ENCODE measurements at places on chromosomes 7 and 10.

DNA sequence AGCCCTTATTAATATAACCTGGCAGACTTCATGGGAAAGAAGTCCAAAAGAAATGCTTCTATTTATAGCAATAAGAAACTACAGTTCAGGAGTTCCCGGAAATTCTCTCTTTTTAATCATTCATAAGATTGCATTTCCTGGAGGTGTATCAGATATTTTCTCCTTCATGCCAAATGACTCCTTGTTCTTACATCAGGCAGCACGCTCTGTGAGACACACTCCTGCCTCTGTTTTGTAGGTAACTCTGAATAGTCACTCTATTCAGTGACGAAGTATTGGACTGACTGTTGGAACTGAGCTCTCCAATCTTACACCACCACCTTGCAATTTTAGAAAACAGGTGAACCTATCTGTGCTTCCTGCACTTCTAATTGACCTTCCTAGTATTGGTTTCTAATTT lies 78.7 kb upstream of the MSRB2 start:
- DNase-seq = no peak

- peak; percentile 49 for DNase-seq
Measured at GRCh38 chr7:114922652-114923402, 933 bp downstream of the MDFIC start.

DNA sequence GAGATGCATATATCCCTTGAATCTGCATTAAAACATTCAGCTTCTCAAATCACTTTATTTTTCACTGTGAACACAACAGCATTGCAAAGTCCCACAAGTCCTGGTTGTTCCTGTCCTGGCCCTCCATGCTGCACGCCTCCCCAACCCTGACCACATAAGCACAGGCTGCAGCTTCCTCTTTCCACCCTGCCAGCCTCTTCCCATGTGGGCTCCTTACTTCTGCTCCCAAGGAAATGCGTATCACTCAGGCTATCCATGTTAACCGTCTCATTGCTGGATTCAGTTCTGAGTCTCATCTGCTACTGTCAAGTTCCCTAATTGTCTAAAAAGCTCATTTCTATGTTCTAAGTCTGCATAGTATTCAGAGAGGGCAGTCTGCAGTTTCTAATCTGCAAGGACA lies 89.7 kb upstream of the ZPBP start:
- DNase-seq = no peak

DNA sequence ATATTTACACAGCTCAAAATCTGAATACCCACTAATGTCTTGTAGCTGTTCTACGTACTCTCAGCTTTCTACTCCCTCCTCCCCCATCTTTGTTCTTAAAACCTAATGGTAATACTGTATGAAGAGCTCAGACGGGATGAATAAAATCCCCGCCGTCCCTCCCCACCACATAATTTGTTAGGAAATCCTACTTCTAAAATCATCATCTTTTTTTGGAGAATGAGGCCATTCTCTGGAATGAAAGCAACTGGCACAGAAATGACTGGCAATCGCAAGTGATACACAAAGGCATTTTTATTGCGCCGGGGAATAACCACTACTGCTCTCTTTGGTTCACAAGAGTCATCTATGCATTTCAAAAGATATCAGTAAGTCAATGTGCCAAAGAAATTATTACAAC lies 27.3 kb downstream of the SLC35B4 start:
- DNase-seq = no peak

DNA sequence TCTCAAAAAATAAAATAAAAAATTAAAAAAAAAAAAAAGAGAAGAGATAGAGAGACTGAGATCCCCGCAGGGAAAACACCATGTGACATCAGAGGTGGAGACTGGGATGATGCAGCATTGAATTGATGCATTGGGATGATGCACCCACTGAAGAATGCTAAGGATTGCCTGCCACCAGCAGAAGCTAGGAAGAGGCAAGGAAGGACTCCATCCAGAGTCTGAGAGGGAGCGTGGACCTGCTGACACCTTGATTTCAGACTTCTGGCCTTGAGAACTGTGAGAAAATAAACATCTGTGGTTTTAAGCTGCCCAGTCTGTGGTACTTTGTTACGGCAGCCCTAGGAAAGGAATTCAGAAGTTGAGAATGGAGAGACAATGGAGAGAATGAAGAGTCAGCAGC lies 89.8 kb upstream of the PRPS1L1 start:
- DNase-seq = peak; percentile 19

GRCh38 chr7:37035631-37036030 lies 311.3 kb upstream of the AOAH start:
- DNase-seq = no peak

DNA sequence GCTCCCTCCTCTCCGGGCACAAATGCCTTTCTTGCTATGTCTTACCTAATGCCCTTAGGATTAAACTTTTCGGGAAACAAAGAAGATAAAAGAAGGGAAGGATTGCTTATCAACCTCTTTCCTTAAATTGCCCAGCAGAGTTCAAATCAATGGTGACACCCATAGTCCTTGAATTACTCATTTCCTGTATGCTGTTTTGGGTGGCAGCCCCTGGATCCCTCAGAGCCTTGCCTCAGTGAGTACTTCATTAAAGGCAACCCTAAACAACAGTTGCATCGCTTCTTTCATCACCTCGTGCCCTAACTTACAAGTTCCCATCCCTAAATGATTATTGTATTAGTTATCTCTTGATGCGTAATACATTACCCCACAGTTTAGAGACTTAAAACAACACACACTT lies 31.6 kb upstream of the WAPL start:
- no peak for DNase-seq

DNA sequence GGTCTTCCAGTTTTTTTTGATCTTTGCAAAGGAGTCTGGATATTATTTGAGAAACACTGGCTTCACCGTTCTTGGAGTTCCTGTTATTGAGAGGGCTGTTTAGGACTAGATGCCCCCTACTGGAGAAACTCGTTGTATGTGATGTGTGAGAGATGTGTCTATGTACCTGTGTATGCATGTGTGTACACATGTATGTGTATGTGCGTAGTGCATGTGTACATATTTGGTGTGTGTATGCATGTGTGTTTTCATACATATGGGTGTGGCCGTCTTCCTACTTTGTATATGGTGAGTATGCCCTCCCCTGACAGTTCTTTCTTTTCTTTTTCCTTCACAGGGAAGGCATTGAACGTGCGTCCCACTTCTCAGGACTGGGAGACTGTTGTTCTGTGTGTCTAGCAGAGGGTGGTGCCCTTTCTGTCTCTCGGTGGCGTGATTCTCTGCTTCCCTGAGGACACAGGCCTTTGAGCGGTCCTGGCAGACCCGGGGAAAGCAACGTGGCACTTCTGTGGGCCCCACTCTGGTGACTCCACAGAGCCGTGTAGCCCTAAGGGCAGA lies 3.0 kb upstream of the CALHM3 start:
- peak; percentile 37 for DNase-seq

DNA sequence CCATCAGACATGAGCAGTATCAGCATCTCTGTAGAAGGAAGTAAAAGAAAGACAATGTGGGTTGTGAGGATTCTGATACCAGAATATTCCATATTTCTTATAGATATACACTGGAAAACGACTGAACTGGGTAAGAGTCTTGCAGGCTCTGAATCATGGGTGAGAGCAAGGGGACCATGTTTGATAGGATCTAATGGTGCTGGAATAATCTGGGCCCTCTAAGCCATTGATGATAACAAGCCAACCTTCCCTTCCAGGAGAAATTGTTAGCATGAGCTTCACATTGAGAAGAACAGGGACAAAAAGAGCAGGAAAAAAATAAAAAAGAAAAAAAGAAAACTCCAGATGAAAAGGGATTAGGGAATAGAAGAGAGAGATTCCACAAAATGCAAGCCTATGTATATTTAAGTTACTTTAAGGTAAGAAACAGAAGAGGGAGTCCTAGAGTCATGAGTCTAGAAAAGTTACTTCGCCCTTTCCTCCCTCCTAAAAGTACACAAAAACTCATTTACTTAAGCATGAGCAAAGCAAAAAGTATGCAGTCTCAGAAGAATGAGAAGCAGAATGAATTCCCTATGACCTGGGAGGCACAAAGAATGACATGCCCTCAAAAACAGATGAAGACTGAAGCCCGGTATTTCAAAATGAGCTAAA lies 181.9 kb downstream of the TMEM26 start:
- no peak for DNase-seq

DNA sequence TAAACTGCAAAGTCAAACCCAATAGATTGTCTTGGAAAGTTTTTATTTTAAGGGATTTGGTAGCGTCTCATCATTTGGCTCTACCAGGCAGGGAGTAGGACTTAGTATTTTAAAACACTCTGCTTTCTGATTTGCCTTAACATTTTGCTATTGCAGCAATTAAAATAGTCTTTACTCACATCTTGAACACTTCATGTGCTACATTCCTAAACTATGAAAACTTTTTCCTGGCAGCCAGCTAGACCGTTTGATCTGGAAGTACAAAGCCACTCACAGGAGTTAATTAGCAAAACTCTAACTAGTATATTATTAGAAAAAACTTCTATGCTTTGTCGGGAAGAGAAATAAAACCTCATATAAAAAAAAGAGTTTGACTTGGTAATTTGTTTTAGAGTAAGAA lies 111.4 kb downstream of the TFPI2 start:
- DNase-seq = no peak

DNA sequence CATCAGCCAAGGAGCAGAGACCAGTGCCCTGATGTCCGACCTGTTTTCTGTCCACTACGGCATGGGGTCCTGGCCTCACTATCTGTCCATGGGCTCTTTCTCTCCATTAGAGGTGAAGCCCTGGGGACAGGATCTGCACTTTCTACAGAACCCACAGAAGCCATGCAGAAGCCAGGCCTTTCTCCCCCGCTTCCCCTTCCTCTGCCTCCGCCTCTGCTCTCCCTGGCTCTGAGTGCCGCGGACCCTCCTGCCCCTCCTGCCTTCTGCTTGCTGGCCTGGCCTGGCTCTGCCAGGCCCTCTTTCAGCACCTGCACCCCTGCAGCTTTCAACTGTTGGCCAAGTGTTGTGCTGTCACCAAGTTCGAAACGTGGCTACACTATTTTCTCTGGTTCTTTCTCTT lies 439.8 kb upstream of the ZMIZ1 start:
- no peak for DNase-seq

- no peak for DNase-seq
Measured at GRCh38 chr10:129471447-129472175, 4.6 kb downstream of the MGMT start.

GRCh38 chr10:79418274-79418673 lies 27.1 kb downstream of the ZCCHC24 start:
- DNase-seq = no peak

- no peak for DNase-seq
Measured at GRCh38 chr7:2956526-2957368, 86.9 kb downstream of the CARD11 start.

- no peak for DNase-seq
Measured at GRCh38 chr7:8177109-8177933, 84.6 kb downstream of the ICA1 start.

GRCh38 chr7:126079151-126079550 lies 1149.5 kb upstream of the POT1 start:
- no peak for DNase-seq

DNA sequence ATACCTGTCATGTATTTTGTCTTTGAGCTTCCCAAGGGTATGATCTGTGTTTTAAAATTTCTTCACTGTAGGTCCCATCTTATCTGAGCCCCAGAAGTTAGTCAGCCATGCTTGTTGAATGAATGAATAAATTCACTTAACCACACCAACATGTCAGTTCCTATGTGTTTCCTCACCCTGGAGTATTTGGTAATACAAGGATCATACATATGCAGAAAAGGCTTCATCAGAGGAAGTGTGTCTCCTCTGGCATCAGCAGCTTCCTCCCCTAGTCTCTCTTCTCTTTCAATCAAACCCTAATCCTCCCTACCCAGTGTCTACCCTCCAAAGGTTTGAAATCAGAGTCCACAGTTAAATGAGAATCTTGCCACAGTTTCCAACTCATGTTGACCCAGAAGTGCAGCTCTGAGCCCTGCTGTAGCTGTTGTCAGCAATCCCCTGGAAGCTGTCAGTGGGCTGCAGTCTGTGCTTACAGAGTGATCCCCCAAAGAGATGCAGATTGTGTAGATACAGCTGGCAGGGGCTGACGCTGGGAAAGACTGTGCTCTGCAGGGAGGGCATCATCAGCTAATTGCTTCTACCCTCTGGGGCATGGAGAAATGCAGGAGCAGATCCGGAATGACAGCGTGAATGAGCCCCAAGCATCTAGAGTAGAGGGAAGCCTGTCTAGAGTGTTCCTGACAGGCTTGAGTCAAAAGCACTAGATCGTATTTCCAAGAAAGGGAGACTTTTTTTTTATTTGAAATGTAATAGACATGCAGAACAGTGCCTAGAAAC lies 105.0 kb upstream of the WDR11 start:
- no peak for DNase-seq

DNA sequence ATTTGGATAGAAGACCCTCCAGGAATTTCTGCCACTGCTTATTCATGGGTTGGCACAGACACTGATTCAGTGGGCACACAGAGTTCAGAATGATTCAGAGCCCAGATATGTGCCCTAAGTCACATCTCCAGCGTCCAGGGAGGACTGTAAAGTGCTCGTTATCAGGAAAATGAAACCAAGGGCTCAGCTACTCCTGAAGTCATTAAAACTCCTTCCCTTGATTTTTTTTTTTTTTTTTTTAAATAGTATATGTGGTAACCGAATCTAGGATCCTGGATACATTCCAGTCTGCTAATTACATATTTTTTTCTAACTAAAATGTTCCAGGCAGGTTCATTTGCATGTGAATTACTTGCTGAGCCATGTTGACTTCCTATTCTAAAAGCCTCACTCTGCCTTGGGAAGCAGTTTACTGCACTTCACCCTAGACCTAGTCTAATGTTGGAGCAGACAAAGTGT lies 34.7 kb downstream of the MET start:
- no peak for DNase-seq

- DNase-seq = peak; percentile 64
Measured at GRCh38 chr10:480928-481552, 208.4 kb downstream of the DIP2C start.

DNA sequence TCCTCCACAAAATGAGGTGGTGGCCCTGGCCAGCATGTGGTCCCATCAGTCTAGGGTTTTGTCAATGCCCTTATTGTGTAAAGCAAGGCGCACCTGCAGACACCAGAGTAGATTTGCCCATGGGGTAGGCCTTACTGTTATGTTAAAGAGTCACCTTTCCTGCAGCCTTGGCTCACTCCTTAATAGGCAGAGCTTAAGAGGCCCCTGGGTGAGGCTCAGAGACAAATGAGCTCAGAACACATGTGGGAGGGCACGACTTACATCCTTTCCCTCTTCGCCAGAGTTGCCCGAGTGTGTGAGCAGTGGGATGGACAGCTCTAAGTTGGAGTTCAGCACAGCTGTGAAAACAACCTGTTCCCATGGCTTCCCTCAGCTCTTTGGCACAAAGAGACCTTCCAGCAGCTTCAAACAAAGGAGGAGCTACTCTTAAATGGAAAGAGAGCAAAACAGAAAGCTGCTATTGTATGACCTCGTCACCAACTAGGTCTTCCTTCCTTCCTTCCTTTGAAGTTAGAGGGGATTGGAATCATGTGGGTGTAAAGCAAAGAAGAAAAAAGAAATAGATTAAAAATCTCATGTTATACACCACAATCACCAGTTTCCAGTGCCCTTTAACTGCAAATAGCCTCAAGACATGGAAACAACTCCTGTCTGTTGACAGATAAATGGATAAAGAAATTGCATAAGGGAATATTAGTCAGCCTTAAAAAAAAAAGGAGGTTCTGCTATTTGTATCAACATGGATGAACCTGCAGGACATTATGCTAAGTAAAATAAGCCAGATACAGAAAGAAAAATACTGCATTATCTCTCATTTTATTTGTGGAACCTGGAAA lies 11.9 kb upstream of the XPNPEP1 start:
- peak; percentile 69 for DNase-seq

- no peak for DNase-seq
Measured at GRCh38 chr10:49523301-49523700, 15.6 kb downstream of the ERCC6 start.

Data from body of pancreas (tissue), 4 donors.